ENCODE measurements at places on chromosomes 7 and 10. TPM values are rescaled to one million over a fixed set of nuclear protein-coding genes. Genes with fewer than 3 reads are reported as not detected.

Gene OR2A1
- not detected for total RNA-seq

GRCh38 chr10:71431239-71432100 is 34.8 kb downstream of the CDH23 start:
- no peak for DNase-seq

DNA sequence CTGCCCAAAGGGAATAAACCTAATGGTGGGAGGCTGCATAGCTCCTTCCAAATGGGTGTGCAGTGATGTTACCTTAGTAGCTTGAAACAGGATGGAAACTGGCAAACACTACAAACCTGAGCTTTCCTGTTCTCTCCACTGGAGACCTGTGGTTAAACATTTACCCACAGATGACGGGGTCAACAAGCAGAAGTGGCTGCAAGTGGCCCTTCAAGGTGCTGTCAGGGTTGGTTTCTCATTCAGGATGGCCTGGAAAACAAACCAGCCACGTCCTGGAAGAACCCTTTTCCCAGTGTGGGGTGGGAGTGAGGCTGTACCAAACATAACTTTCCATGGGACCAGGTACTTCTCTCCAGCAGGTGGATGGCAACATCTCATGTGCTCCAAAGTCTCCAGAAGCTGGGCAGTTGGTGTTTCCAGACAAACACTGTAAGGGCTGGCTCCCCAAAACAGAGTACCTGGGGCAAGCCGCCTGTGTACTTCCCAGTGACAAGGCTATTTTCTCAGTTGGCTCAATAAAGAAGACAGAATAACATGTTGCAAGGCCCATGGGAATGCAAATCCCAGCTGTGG is 67.5 kb downstream of the DNAJB9 start:
- no peak for DNase-seq

DNA sequence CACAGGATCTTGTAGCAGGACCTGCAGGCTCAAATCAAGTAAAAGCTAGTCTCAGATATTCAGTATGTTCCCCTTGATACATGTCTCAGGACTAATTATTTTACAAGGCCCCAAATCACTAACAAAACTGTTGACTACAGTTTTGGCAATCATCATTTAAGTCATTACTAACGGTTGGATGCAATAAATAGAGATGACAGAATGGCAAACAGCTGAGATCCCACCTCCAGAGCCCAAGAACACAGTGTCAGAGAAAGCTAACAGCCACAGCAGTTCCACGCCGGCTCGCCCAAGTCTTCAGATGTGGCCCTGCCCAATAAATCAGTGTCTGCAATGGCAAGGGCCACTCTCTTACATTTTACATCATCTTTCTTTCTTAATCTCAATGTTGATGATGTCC is 87.6 kb downstream of the CTBP2 start:
- no peak for DNase-seq

DNA sequence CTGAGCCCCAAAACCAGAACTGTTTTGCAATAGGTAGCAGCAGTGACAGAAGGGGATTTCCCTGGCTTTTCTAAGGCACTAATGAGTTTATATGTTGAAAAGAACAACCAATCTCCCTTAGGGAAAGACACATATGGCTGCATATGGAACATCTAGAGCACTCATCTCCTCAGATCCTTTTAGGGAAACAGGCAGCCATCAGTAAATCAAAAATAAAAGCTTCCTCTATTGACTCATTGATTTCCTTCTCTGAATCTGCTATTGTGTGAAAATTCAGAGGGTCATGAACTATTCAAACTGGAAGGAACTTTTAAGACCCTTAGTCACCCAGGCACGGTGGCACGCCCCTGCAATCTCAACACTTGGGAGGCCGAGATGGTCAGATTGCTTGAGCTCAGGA is 110.9 kb upstream of the NANOS1 start:
- DNase-seq, result no peak
